Calu3 (cell line): ENCODE measurements at places on chromosomes 7 and 10.
A peak's percentile ranks its signal among the peaks of the same experiment; 100 is the strongest.

DNA sequence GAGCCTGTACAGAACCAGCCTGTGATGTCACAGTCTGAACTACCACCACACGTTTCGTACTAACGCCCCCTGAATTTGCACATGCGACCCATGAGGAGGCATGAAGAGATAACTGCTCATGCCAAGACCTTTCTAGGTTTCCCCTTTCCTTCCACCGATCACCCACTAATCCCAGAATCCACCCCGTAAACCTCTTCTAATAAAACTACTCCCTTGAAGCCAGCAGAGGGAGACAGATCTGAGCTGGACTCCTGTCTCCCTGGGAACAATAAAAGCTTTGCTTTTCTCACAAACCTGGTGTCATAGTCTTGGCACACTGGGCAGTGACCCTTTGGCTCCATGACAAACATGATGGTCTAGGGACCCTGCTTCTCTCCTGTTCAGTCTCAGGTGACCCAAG, 144.5 kb downstream of the FRMD4A start:
- no peak for DNase-seq

GRCh38 chr7:55018361-55019190, at the start of gene EGFR:
EGFR (plus strand) TSS chr7:55019017; CDS start chr7:55019278, 261 bp downstream.
- peak; percentile 90 for DNase-seq

- peak; percentile 90 for DNase-seq
Observed at GRCh38 chr10:46526682-46527038, 29.8 kb downstream of the GPRIN2 start.

- no peak for DNase-seq
Observed at GRCh38 chr10:113125612-113126011, 175.6 kb downstream of the TCF7L2 start.

- peak; percentile 32 for DNase-seq
Observed at GRCh38 chr7:138755842-138756590, 41.8 kb upstream of the TMEM213 start.

DNA sequence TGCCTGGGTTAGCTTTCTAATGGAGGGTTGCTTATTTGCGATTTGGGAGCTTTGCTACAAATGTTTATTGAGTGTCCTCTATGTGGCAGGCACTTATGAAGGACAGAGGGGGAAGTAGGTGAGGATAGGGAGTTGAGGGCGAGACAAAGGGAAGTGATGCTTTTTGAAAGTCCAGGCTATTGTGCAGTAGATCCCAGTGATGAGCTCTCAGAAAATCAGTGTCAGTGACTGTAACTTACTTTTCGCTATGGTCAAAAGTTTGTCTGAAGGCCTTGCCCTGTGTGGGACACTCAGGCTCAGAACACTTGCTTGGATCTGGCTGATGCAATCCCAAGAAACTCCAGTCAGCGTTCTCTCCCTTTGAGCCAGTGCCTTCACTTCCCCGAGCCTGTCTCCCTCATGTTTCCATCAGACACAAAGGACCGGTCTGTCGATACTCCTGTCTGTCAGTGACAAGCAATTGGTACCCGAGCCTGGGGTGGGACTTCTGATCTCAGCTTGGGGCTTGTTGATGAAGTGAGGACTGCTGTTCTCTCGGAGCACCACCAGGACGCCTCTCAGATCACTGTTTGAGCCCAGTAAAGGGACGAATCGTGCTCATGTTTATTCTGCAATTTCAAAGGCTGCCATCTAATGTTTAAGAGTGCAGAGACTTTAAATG, 63.1 kb upstream of the SORCS3 start:
- DNase-seq = no peak

GRCh38 chr10:31136930-31137885, 105.5 kb upstream of the ZNF438 start:
- DNase-seq = no peak

GRCh38 chr7:55903985-55904759, 16.9 kb downstream of the ZNF713 start:
- DNase-seq = no peak

GRCh38 chr7:71543396-71543795, 411.5 kb downstream of the GALNT17 start:
- DNase-seq = no peak

DNA sequence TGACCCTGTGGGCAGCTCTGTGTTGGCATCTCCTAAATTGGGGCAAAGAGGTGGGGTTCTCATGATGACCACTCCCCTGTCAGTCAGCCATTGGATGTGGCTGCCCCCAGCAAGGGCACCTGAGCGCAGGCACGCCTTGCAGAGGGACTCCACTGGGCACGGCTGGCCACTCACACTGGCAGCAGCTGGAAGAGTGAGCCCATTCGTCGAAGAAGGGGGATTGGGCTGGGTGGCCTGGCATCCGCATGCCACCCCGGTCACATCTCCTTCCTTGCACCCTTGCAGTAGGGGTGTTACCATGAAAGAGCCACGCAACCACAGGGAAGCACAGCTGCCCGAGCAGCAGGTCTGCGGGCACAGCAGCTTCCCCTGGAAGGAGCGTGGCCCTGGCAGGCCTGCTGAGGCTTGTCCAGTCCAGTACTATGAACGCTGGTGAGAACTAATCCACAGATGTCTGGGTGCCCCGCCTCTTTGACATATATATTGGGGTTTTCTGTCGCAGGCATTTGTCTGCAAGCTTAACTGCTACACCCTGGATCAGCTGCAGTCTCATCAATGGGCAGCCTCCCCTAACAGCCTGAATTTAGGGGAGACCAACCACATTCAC, 25.7 kb upstream of the GRB10 start:
- no peak for DNase-seq

- DNase-seq = no peak
Observed at GRCh38 chr7:113085781-113086390, 741 bp downstream of the GPR85 start.

GRCh38 chr7:140229101-140229525, 52.3 kb upstream of the KDM7A start:
- no peak for DNase-seq

DNA sequence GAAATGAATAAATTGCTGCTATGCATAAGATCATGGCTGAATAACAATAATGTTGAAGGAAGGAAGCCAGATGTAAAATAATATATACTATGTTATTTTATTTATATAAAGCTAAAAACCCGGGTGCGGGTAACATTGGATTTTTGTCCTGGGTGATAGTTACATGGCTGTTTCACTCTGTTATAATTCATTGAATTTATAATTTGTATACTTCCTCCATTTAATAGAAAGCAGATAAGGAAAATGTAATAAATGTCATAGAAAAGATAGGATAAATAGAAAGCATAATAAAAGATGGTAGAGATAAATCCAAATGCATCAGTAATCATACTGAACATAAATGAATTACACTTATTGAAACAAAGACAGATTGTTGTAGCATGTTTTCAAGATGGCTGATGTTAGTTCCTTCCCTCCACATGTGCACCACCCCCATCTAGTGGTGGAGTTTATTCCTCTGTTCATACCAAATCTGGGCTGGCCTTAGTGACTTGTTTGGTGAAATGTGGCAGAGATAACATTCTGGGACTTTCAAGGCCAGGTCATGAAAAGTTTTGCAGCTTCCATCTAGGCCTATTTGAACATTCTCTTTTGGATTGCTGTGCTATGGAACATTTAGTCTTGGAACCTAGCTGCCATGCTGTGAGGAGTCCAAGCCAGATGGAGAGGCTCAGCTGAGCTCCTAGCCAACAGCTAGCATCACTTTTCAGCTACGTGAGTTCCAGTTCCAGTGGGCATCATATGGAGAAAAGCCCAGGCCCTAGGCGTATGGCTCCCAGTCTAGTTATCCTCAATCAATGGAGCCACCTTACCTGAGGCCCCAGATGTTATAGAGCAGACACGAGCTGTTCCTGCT, 46.9 kb downstream of the AHCYL2 start:
- peak; percentile 71 for DNase-seq

DNA sequence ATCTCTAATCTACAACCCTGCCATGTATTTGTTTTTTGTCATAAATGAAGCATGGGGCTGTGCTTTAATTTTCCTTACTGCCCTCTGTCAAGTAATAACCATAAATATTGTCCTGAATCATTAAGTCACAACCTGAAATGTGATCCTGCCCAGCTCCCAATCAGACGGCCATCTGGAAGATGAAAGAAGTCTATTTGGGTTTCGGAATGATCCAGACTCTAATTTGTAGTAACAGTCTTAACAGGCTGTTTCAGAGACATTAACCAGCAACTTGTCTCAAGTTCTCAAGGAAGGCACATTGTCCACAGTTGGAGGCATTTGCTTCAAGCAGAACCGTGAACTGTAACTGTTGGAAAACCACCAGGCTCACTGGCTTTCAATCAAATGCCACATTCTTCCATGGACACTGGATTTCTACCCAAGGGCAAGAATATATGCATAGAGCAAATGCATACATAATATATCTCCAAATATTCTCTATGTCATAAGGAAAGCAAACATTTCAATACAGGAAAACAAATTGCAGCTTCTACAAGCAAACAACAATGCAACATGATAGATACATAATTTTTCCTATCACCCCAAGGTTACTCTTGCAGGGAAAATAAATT, 405.2 kb upstream of the NPVF start:
- DNase-seq = no peak

- DNase-seq = no peak
Observed at GRCh38 chr10:112758961-112759360, 191.1 kb upstream of the TCF7L2 start.

DNA sequence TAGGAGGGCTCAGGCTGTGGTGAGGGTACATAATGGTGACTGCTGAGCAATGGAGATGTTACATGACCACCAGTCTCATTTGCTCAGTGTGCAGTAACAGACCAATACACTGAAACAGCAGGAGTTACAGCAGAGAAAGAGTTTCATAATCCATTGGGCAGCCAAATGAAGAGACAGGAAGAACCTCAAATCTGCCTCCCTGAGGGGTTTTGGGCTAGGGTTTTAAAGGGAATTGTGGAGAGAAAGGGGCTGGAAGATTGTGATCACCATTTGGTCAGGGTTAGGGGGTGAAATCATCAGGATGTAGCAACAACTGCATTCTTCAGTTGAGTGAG, 838.3 kb downstream of the GRID1 start:
- no peak for DNase-seq

DNA sequence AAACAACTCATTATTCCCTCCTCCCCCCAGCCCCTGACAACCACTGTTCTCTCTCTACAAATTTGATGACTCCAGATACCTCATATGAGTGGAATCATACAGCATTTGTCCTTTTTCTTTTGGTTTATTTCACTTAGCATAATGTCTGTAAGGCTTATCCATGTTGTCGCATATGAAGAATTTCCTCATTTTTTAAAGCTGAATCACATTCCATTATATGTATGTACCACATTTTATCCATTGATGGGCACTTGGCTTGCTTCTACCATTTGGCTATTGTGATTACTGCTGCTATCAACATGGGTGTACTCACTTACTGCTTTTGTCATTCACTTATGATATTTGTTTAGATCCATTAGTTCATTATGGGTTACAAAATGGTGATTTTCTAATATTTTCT, 112.8 kb downstream of the BUB3 start:
- DNase-seq = no peak

DNA sequence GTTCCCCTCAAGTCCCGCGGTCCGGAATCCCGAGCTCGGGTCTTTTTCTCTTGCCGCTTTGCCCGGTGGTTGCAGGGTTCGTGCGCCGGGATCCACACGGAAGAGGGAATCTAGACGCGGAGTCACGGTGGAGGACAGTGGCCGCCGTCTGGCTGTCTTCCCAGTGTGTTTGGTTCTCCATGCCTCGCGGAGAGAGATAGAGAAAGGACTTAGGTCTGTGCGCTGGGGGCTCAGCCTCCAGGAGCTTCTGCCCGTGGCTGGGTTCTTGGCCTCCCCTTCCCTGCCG, 1.6 kb downstream of the FFAR4 start:
- DNase-seq = no peak

DNA sequence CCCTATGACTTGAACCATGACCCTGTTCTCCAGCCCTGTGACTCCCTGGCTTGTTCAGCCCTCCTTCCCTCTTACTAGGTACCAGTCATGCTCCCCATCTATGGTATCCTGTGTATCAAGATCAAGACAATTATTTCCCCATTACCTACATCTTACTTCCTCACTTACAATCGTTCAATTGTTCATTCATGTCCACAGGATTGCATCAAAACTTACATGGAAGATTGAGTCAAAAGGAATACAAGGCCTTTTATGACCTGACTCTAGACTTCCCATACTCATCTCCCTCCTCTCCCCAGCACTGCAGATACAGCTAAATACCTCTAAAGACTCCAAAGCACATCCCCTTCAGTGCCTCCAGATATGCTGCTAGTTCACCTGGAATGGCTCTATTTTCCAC, 109.2 kb downstream of the CTTNBP2 start:
- no peak for DNase-seq

GRCh38 chr7:141220263-141220880, 146.5 kb downstream of the TMEM178B start:
- DNase-seq = peak; percentile 6

GRCh38 chr10:48633381-48634197, 28.7 kb upstream of the ARHGAP22 start:
- no peak for DNase-seq

DNA sequence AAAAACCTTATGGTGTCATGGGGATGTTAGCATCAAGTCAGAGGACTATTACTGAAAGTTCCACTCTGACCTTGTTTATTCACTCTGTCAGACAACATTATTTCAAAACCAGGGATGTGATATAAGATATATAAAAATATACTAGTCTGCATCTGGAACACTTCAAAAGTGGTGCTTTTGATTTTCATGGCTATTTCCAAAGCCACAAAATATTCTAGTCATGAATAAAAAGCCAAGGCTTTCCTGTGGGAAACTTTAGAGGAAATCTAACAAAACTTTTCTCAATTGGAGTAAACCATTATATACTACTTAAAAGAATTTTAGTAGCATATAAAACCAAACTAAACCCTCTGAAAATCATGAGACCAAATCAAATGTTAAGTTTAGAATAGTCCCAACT, 205.2 kb downstream of the TMEM26 start:
- no peak for DNase-seq

DNA sequence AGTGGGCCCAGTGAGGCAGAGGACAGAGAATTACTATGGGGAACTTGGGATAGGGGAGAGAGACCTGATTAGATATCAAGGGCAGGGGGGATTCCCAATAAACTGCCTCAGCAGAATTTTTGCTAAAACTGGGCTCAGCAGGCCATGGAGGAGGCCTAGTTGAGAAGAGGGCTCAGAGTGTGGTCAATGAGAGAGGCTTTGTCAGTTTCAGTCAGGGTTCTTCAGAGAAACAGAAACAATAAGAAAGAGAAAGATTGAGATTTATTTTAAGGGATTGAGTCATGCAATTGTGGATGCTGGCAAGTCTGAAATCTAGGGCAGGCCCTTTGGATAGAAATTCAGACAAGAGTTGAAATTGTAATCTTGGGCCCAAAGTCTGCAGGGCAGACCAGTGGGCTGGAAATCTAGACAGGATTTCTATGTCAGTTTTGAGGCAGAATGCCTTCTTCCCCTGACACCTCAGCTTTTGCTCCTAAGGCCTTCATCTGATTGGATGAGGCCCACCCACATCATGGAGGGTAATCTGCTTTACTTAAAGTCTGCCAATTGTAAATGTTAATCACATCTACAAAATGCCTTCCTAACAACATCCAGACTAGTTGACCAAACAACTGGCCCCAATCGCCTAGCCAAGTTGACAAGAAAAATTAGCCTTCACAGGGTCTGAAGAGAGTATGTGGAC, 33.5 kb upstream of the CCSER2 start:
- DNase-seq = no peak

GRCh38 chr7:156554488-156554887, 86.1 kb upstream of the RNF32 start:
- no peak for DNase-seq
